Activated CD4-positive, alpha-beta T cell treated with anti-CD3 and anti-CD28 coated beads for 4 hours (primary cell): ENCODE measurements at places on chromosomes 12 and 14.

DNA sequence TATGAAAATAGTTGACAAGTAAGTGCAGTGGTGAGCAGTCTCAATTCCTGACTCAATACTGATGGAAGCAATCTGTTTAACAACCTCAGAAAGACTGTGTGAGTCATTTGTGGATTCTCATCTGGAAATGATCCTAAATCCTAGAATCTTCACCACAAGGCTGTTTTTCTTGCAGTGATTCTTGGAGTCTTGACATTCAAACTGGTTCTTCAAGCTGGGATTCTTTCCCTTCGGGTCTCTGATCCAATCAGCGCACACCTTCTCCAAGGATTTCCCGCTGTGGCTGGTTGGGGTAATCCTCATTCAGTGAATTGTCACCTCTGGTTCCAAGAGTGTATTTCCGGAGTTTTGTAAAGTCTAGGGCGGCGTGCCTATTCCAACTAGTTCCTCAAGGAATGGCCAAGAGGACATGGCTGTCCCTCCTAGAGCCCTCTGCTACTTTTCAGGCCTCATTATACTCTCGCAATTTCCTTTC, 37.7 kb upstream of the FOXJ2 start:
- no peak for DNase-seq

- peak; percentile 58 for DNase-seq
These were observed 139.3 kb upstream of the ARHGAP5 start for GRCh38 chr14:31937730-31938346.

DNA sequence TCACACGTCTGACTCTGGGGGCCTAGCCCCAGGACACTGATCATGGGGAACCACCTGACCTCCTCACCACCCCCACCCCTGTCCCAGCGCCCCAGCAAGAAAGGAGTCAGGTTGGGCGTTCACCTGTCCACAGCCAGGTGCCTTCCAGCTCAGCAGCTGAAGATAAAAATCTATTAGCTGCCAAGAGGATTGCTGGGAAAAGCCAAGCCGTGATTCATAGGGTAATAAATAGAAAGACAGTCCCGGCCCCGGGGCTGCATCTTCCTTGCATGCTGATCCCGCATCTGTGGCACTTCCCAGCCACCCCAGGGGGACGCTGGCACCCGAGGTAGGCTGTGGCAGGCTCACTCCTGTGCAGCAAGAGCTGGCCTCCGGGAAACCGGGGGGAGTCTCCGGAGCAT, 70.2 kb upstream of the NCOR2 start:
- no peak for DNase-seq

- no peak for DNase-seq
These were observed 249.9 kb upstream of the FLRT2 start for GRCh38 chr14:85280074-85280473.

DNA sequence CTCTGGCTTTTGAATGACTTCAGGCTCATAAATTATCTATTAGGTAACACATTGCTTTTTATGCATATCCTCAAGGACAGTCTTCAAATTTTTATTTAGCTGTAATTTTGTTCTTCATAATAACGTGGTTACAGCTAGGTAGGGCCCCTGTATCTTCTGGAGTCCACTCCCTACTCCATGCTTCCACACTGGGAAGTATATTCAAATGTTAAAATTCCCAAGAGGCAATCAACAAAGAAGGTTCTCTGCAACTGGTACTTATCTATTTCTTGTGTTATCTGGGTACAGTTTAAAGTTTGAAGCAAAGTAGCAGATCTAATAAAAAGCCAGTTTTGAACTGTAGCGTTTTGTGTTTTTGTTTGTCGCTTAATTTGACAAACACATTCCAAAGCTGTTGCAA, 20.1 kb upstream of the BAZ1A start:
- no peak for DNase-seq

GRCh38 chr12:4720637-4720995, 416 bp downstream of the GALNT8 start:
- DNase-seq: no peak

GRCh38 chr12:3117591-3118015, 40.4 kb downstream of the TSPAN9 start:
- DNase-seq: no peak

DNA sequence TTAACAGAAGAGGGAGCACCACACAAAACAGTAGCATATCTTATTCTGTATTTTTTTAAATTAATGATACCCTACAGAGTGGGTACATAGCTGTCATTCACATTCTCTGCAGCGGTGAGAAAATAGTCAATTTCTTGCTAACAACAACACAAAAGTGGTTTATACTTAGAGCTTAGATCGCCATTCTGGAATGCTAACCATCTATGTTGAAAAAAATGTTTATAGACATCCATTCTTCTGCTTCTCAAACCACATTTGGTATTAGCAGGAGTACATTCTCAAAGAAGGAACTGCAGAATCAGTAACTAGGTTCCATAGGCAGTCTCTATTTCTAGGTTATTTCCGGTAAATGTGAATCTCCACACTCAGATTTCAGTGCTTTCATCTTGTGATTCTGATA, 185.9 kb downstream of the PPFIA2 start:
- DNase-seq: no peak

DNA sequence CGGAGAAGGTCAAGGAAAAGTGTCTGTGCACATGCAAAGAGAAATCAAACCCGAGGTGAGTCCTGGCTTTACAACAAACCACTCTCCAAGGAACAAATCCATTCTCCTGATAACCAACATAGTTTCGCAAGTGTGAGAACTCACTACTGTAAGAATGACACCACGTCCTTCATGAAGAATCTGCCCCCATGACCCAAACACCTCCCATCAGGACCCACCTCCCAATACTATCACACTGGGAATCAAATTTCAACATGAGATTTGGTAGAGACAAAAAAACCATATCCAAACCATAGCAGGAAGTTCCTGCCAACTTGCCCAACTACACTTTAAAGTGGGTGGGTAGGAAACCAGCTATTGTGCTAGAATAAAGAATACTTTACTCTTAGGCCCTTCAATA, 2.4 kb upstream of the ERC1 start:
- no peak for DNase-seq

DNA sequence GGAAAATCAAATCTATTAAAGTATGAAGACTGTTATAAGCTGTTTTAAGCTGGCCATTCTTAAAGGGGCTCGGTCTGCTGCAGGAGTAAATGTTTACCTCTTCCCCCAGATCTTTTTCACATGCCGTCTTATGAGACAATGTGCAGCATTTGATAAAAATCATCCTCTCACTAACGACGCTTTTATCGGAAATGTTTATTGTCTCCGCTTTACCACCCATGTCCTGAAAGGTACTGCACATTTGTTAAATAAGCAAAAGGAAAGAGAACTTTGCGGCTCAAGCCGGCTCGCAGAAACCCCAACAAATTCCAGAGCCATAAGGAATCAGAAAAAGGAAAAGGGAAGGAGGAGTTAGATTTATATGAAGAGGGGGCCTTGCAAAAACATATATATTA, 137.8 kb downstream of the HMGA2 start:
- DNase-seq: no peak

DNA sequence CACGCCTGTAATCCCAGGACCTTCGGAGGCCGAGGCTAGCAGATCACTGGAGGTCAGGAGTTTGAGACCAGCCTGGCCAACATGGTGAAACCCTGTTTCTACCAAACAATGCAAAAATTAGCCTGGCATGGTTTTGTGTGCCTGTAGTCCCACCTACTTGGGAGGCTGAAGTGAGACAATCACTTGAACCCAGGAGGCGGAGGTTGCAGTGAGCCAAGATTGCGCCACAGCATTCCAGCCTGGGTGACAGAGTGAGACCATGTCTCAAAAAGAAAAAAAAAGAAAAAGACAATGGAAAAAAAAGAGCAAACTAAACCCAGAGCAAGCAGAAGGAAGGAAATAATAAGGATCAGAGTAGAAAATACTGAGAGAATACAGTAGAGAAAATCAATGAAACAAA, 5.4 kb downstream of the CHURC1 start:
- no peak for DNase-seq

DNA sequence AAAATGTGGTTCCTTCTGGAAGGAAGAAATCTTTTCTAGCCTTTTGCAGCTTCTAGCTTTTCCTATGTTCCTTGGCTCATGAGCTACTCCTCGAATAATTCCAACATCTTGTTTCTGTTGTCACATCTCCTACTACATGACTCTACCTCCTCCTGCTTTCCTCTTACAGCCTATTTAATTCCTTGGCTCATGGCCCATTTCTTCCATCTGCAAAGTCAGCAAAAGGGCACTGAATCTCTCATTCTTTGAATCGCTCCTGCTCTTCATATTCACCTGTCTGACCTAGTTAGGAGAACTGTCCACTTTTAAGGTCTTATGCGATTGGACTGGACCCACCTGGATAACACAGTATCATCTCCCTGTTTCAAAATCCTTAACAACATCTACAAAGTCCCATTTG, 15.8 kb downstream of the PRKD1 start:
- no peak for DNase-seq

- no peak for DNase-seq
These were observed 71.3 kb upstream of the GPATCH2L start for GRCh38 chr14:76080471-76080870.

DNA sequence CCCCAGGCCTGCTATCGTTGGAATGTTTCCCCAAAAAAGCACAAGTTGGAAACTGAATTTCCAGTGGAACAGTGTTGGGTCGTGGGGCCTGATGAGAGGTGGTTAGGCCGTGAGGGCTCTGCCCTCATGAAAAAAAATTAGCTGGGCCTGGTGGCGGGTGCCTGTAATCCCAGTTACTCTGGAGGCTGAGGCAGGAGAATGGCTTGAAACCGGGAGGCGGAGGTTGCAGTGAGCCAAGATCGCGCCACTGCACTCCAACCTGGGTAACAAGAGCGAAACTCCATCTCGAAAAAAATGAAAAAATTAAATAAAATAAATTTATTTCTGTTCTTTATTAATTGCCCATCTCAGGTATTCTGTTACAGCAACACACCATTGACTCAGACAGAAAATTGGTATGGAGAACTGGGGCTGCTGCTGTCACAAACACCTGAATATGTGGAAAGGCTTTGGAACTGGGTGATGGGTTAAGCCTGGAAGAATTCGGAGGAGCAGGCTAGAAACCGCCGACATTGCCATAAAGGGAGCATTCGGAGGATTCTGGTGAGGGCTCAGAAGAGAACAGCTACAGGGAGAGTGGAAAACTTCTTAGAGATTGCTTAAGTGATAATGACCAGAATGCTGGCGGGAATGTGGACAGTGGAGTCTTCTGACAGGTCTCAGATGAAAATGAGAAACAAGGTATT, 17.1 kb upstream of the RCOR1 start:
- no peak for DNase-seq

DNA sequence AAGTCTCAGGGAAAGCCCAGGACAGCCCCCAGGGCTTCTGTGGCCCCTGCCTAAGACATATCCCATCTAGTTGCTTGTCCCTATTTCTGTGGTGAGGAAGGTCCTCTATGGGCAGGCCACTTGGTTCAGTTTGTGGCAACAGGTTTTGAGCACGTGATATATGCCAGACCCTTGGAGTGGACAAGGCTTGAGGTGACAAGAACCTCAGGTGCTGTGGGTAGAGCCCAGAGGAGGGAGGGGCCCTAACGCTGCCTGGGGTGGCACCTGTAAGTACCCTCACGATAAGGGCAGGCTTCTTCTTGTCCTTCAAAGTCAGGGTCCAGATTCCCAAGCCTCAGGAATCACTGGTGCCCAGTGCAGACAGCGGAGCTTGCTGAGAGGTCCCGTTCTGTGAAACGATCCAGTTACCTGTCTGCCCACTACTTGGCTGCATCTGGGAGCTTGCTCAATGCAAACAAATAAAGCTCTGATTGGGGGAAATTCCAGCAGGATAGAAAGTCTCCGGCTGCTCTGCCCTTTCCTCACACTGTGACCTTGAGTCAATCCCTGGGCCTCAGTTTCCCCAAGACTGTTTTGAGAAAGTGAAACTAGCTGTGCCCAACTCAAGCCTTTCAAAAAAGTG, 47.7 kb upstream of the FAM181A start:
- DNase-seq: no peak

- DNase-seq: no peak
These were observed 70.6 kb upstream of the CAPRIN2 start for GRCh38 chr12:30825341-30825740.

GRCh38 chr14:89201645-89202044, 215.4 kb downstream of the FOXN3 start:
- DNase-seq: no peak

GRCh38 chr14:86712727-86713126, 1182.8 kb downstream of the FLRT2 start:
- DNase-seq: no peak

DNA sequence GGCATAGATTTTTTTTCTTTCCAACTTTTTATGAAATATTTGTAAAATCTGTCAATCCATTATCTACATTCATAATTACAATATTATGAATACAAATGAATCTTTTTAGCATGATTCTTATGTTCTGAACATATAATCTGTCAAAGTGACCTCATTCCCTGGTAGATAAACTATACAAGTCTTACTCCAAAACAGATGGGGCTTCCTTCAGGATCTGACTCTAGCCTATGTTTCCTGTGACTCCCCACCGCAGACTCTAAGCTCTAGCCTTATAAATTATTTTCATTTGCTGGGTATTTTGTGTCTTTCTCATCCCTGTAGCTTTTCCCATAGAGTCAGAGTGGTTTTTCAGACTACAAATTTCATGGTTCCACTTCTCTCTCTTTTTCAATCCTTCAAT, 202.1 kb upstream of the KITLG start:
- no peak for DNase-seq

- no peak for DNase-seq
These were observed 400 bp downstream of the ADCY6 start for GRCh38 chr12:48788524-48788853.

- no peak for DNase-seq
These were observed 66.8 kb upstream of the RFLNA start for GRCh38 chr12:124227951-124228711.

DNA sequence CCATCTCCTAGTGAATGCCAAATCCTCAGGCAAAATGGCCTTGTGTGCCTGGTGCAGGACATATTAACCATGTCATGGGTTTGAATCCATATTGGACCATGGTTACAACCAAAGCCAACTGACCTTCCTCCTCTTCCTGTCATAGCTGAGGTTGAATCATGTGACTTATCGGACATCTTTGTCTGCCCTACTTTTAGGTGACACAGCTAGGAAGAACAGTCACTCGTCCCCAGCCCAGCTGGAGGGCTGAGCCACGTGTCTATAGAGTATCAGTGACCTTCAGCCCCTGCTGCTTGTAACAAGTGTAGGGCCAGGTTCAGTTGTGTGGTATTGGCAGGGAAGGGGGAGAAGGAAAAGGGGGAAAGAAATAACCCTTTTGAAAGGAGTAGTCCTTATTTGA, 225.2 kb downstream of the KTN1 start:
- DNase-seq: no peak

DNA sequence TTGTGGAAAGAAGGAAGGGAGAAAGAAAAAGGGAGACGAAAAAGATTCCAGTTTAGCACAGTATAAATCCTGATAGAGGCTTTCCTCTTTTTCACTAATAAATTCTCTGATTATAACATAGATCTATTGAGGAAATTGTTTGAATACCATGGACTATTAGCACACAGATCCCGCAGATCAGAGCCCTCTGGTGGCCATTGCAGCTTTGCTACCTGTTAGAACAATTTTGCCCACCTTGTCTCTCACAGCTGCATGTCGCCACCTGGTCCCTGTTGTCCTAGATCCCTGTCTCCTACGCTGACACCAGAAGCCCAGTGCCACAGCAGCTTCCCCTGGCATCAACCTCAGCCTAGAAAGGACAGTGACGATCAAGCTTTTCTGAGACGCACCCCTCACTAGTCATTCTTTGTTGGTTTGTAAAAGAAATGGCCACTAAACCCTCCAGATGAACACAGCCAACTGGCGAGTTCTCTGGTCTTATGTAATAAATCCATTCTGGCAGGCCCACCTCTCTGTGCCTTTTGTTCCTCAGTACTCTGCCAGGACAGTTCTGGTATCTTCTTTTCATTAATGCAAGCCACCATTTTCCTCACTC, 9.9 kb downstream of the GPHB5 start:
- DNase-seq: no peak
